ENCODE measurements at places on chromosomes 6 and 20.

DNA sequence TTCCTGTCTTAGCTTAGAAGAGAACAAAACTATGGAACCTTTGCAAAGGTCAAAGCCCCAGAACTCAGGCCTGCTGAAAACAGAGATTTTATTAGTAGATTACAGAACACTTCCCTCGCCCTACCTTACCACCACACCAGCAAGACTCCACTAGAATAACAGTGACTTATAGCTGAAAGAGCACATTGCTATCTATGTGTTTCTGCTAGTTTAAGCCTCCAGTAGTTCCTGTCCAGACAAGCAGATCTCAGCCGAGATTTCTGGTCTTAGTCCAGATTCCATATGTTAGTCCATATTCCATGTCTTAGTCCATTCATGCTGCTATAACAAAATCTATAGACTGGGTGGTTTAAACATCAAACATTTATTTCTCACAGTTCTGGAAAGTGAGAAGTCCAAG is 412.3 kb upstream of the ID4 start:
- no peak for DNase-seq

GRCh38 chr20:21125072-21125848 is 622 bp upstream of the KIZ start:
- DNase-seq, result peak; percentile 68

DNA sequence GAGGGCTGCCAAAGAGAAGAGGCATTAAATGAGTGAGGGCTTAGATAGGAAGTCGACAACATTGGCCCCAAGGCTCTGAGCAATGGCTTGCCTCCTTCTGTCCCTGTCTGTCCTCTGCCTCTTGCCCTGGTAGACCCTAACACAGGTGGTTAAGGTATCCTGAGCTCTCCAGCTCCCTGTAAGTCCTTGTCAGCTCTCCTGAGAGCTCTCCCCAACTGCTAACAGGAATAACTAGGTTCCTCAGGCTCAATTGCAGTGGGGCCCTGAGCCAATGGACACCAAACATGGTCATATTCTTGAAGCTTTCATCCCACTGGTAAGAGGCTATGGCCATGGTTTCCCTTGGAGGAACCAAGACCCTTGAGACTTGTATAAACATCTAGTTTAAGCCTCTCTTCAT is 5.0 kb upstream of the CPNE1 start:
- no peak for DNase-seq

- peak; percentile 58 for DNase-seq
Observed at GRCh38 chr20:11267131-11267761, 593.4 kb upstream of the JAG1 start.

DNA sequence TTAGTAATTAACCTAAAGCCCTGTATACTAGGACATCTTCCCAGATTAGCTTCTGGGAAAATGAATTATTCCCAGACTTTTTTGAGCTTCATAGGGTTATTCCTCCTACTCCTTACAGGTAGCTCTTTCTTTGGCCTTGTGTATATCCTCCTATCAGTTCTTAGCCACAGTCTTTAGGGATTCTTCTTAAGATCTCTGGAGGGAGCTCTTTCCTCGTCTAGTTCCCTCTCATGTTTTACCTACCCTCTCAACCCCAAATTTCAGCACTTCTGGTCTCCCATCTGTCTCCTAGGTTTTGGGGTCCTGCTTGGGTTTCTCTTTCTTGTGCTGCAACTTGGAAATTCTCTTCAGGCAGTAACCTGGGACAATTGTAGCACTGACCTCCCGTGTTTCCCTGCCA is 46.4 kb upstream of the SLC35B3 start:
- DNase-seq, result no peak

- no peak for DNase-seq
Observed at GRCh38 chr6:102660303-102660702, 1266.8 kb downstream of the GRIK2 start.

Measured in small intestine (tissue), 16 donors.